Spleen (tissue), 13 donors: ENCODE measurements at places on chromosomes 16 and 17. TPM values are rescaled to one million over a fixed set of nuclear protein-coding genes. Genes with fewer than 3 reads are reported as not detected.

Gene FGF11
- total RNA-seq: 5.5 TPM

Gene IGF2BP1
- not detected for total RNA-seq

Gene TBC1D3
- total RNA-seq: not detected

Gene BAIAP3
- 5.0 TPM for total RNA-seq

Gene ZFP3
- 10.4 TPM for total RNA-seq

Gene FBXW10
- total RNA-seq: 0.11 TPM

Gene KRTAP9-4
- not detected for total RNA-seq

Gene ENPP7
- total RNA-seq: 0.51 TPM

Gene C17orf78
- total RNA-seq: not detected

Gene SULT1A1
- 184 TPM for total RNA-seq
